T-helper 9 cell (primary cell): ENCODE measurements at places on chromosomes 2 and 18.

- DNase-seq: no peak
Measured at GRCh38 chr2:43943809-43944452, 51.9 kb downstream of the LRPPRC start.

DNA sequence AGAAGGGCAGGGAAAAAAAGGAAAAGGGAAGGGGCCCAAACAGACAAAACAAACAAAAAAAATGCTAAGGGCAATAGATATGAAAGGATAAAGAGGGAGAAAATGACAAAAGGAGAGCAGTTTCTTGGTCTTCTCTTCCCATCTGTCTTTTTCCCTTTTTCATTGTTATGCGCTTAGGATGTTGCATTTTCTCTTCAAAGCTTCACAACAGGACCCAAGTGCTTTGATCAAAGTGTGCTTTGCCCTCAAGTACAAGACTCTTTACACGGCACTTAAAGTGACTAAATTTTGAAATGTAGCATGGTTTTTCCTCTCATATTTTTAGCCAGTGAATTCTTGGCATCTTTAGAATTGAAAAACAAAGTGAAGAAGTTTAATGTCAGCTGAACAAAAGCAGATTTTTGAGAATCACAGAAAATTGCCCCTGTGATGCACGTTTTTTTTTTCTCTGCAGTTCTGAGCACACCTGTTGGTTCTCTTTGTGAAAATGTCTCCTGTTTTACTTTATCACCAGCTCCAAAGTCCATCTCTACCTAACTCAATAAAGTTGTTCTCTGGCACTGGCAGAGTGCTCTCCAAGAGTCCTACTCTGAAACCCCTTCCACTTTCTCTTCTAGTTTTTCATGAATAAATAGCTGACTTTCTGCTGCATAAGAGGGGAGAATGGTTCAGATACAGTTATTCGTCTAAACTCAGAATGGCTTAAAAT is 126.6 kb downstream of the KCNH7 start:
- DNase-seq: no peak

GRCh38 chr2:101461381-101461780 is 13.5 kb downstream of the RFX8 start:
- no peak for DNase-seq

- DNase-seq: no peak
Measured at GRCh38 chr2:57796527-57796926, 250.1 kb upstream of the VRK2 start.

DNA sequence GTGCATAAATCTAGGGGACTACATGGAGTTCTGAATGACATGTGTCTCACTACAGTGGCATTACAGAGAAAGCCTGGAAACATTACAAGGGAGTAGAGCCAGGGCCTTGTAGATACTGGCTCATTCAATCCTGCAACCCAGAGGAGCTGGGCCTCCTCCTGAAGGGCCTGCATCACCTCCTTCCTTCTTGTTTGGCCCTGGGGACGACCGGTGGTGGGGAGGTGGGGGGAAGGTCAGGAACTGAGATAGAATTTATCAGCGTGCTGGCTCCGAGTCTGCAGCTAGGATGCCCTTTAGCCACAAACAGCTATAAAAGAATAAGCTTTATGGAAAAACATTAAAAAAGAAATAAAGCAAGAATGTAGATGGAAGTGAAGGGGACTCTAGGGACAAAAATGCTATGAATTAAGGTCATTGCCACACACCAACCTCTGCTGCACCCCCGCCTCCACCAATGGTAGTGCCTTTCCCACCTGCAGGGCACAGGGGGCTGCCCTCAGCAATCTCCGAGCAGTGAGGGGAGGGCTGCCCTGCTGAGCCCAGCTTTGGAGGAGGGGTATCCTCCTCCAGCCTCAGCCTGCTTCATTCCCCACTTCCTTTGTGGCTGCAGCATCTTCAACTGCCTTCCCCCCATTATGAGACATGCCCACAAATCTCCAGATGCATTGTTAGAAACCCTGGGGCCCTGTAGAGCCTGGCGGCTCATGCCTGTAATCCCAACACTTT is 149.0 kb downstream of the MSH2 start:
- DNase-seq: no peak

DNA sequence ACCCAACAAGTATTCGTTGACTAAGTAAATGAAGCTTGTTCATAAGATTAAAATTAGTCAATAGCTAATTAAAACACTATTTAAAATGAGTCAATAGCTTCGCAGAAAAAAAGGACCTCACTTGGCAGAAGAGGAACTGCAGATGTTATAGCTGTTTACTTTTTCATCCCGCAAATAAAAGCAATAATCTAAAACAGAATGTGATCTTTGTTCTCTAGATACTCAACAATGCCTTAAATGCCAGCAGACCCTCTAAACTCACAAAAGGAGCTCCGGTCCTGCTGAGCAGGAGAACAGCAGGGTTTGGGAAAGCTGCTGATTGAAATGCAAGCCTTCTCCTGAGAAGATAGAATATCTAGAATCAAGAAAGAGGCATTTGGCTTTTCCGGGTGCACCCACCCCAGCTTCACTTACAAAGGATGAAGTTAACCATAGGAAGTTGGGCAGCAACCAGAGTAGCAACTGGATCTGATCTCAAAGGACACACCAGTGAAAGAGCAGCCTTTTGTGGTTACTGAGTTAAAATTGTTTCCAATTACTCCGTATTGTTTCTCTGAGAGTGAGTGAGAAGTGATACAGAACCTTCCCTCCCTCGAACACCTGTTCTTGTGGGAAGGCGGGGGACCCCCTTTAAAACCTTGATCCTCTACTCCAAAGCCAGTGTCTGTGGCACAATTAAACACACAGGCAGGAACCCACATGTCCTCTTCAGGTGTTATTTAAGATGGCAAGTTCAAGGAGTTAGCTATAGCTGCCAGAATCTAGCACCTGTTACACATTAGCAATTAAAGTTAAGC is 6.8 kb downstream of the CCBE1 start:
- no peak for DNase-seq

GRCh38 chr2:27060323-27060722 is 8.9 kb downstream of the AGBL5 start:
- DNase-seq: no peak

- no peak for DNase-seq
Measured at GRCh38 chr2:47344890-47345589, 57.9 kb upstream of the MSH2 start.

GRCh38 chr2:214328941-214329340 is 81.9 kb upstream of the VWC2L start:
- DNase-seq: no peak

- no peak for DNase-seq
Measured at GRCh38 chr18:79367989-79368388, 27.7 kb upstream of the NFATC1 start.

DNA sequence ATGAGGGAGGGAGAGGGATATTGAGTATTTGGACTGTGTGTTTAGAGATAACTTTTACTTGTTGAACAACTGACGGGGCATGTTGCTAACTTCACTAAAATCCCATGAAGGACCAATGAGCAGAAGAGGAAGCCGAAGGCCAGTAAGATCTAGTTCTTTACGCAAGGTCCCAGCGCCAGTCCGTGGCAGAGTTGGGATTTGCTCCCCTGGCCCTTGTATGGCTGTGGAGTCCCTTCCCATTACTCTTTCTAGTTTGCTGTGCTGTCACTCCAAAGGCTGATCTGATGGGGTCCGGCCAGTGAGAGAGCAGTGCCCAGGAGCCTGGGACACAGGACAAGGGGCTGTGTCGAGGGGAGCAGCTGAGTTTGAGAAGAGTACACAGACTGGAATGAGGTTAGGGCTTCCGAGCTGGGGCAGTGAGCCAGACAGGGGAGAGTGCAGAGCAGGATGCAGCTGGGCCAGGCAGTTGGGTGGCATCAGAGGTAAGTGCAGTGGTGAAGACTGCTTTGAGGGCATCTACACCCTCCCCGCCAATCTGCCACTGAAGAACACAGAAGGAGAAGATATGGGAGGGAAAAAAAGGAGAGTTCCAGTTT is 692.9 kb upstream of the HS6ST1 start:
- DNase-seq: no peak

- DNase-seq: no peak
Measured at GRCh38 chr2:152047824-152048471, 50.9 kb downstream of the CACNB4 start.

- no peak for DNase-seq
Measured at GRCh38 chr2:123670286-123670685, 354.8 kb upstream of the CNTNAP5 start.

- no peak for DNase-seq
Measured at GRCh38 chr2:203824603-203825002, 43.0 kb upstream of the CTLA4 start.

GRCh38 chr18:24446453-24446852 is 14.0 kb upstream of the HRH4 start:
- DNase-seq: no peak

GRCh38 chr2:227855440-227855839 is 16.0 kb upstream of the DAW1 start:
- no peak for DNase-seq

DNA sequence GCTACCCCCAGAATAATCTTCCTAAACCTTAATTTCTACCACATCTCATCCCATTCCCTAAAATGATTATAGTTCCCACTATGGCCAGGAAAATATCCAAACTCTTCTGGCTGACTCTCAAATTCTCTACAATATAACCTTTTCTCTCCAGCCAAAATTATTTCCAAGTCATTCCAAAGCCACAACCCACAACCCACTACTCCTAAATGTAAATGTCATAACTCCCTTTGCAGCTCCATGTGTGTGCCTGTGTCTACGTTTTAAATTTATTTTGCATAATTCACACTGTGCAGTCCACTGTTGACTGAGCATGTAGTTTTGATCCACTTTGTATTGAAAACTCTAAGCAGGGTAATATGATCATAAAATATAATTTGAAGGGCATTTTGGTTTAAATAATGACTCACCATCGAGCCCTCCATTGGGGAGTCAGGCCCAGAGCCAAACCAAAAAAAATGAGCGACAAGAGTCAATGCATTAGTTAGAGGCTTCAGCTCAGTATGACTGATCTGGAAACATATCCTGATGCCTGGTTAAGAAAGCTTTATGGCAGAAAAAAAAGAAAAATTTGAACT is 171.0 kb downstream of the AFF3 start:
- no peak for DNase-seq

DNA sequence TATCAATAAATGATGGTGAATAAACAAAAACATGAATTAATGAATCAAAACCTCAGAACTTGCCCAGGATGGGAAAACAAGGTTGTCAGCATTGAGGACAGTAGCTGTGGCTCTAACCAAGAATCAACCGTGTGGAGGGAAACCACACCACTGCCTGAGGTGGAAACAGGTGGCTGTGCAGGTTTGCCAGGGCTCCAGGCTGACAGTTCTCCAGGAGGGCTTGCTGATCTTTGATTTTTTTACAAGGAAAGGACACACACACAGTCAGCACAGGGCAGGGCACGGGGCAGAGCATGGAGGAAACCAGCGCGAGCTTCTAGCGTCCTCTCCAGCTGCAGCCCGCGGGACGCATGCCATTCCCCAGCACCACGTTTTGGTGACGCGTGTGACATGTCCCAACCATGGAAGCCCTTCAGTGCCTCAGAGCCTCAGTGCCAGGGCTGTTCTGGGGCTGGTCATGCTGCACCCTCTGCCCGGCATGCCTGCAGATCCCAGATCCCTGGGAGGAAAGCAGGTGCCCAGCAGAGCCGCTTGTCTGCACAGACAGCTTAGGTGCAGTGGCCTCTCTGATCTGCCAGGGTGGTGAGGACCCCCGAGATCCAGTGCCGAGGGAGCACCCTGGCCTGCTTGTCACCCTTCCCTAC is 15.8 kb upstream of the AGXT start:
- DNase-seq: no peak

DNA sequence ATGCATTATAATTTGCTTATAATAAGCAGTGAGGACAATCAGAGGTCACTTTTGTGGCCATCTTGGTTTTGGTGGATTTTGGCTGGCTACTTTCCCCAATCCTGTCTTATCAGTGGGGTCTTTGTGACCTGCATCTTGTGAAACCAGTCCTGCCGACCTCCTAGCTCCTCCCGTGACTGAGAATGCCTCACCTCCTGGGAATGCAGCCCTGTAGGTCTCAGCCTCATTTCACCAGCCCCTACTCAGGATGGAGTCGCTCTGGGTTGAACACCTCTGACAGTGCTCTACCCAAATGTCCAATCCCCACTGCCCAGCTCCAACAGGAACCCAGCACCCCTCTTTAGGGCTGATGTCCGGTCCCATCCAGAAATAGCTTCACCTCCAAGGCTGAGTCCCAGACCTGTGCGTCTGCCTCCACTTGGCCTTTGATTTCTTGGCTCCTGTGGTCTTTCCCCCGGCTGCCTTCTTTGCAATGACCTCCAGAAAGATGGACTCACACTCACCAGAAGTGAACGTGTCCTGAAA is 31.3 kb upstream of the PXDN start:
- DNase-seq: no peak

GRCh38 chr2:13113002-13113401 is 396.3 kb downstream of the TRIB2 start:
- DNase-seq: no peak

DNA sequence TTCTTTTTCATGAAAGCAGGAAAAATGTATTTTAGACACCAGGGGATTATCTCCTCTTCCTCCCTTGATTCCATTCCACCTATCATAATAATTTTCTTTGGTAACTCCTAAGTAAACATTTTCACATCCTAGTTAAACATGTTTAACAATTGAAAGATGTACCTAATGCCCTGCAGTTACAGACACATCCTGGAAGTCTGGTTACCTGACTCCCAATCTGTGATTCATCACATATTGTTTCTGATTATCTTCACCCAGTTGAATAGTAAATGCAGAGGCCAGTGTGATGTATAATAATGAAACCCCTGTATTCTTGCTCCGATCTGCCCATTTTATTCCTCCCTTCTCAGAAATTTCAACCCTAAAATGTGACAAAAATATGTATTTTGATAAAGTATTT is 1237.6 kb upstream of the LRRTM1 start:
- DNase-seq: no peak

DNA sequence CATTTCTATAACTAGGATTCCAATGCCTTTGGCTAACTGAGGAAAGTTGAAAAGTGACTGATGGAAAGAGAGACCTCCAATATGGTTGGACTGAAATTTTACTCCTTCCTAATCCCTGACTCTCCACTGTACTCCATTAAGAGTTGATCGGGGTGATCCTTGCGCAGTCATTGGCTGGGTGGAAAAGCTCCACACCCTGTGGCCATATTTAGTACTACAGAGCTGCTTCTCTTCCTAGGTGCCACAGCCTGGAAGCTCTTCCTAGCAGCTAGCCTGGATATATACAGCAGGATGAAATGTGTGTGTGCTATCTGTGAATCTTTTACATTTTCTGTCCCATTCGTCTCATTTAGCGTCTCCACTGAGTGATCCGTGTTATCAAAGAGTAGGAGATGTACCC is 71.2 kb downstream of the MEP1B start:
- DNase-seq: no peak

DNA sequence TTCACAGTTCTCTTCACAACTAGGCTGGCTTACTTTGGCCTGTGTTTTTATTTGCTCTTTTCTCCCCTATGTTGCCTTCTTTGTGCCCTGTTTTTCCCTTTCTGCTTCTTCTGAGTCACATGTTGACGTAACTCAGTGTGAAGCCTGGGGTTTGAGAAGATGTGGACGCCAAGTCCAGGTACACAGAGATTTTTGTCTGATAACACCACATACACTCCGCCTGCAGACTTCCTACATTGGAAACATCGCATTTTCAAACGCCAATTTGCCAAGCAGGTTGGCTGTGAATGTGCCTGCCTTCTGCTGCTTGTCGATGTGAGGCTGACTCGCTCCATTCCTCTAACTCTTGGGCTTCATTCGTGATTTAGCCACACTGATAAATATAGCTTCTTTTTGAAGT is 62.6 kb upstream of the FN1 start:
- DNase-seq: no peak

- DNase-seq: no peak
Measured at GRCh38 chr18:56421647-56422046, 216.7 kb downstream of the TXNL1 start.
